ENCODE measurements at places on chromosomes 2 and 18.

GRCh38 chr2:181188605-181189004 lies 208.2 kb downstream of the UBE2E3 start:
- no peak for DNase-seq

DNA sequence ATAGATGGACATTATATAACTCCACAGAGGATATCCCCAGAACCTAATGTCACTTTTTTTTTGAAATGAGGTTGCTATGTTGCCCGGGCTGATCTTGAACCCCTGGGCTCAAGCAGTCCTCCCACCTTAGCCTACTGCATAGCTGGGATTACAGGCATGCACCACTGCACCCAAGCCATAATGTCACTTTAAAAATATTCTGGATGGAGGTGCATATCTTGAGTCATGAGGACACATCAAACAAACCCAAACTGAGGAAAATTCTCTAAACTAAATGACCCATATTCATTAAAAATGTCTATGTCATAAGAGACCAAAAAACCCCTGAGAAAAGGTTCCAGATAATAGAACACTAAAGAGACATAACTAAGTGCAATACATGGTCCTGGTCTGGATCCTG lies 36.3 kb downstream of the OSGEPL1 start:
- no peak for DNase-seq

DNA sequence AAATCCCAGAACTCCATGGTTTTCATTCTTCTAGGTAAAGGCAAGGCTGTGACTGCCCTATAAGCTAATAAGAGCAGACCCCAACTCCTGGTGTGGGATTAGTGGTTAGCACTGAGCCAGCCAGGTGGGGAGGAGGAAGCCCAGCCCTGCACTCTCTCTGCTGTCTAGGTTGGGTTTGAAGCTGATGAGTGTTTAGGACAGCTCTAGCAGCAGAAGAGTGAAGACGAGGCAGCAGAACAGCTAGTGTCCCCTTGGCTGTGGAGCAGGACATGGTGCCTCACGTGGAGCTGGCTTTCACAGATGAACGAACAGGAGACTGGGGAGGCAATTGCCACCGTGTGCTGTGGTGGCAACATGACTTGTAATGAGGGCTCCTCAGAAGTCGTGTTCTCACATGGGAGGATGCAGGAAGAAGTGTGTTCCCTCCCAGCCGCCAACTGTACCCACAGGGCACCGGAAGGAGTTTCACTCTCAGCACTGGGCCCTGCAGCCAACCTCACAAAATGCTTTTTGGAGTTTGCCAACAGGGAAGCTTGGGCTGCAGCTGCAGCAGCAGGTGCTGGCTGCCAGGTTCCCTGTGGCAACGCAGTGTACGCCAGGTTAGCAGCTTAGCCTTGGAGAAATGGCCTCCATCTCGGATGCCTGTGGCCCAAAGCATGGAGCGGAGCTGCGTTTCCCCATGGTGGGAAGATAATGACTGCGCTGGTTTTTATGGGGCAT lies 328.2 kb downstream of the SETBP1 start:
- DNase-seq: peak; percentile 71

DNA sequence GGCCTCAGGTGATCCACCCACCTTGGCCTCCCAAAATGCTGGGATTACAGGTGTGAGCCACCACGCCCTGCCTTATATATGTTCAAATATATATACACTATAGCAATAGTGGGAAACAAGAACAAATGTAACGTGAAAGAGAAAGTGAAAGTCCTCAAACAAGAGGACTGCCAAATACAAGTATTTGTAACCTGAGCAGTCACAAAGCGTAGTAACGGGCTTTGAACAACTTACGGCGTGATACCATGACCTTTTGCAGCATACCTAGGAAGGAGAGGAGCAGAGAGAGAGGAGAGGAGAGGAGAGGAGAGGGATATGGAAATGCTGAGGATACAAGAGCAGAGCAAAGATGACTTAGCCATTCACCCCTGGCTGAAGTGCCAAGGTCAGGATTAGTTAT lies 113.8 kb upstream of the RGPD4 start:
- no peak for DNase-seq

- no peak for DNase-seq
These were observed 301.4 kb upstream of the TNP1 start for GRCh38 chr2:217160978-217161973.

- DNase-seq: no peak
These were observed 257.1 kb downstream of the BCL11A start for GRCh38 chr2:60296219-60296955.

DNA sequence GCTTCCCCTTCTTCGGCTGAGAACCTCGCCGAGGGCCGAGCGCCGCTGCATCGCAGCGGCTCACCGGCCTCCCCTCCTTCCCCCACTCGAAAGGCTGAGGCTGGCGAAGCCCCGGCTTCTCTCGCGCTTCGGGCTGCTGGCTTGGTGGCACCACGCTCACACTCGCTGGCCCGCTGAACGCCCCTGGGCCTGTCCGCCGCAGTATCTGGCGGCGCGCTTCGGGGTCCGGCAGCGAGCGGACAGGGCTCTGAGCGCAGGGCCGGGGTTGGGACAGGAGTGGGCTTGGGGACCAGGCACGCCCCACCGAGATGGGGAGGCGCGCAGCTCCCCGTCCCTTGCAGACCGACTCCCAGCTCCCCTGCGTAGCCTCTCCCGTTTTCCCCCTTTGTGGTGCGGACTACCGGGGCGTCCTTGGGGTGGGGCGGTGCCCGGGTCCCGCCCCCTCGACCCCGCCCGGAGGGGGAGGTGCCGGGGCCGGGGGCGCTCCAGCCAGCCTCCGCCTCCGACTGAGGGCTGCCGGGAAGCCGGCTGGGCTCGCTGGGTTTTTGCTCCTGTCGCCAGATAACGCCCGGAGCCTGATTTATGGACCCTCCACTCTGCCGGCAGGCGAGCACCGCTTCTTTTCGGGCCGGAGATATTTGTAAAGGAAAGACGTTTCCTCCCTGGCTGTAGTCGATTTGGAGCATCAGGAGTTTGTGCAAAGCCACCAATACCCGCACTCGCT lies 3.8 kb downstream of the GBX2 start:
- DNase-seq: no peak

- DNase-seq: peak; percentile 63
These were observed 20.0 kb upstream of the RESP18 start for GRCh38 chr2:219352448-219353023.

GRCh38 chr2:212548455-212548819 lies 9.8 kb upstream of the ERBB4 start:
- no peak for DNase-seq

Data from spinal cord (tissue), 10 donors.